ENCODE measurements at places on chromosomes 12 and 14. TPM values are rescaled to one million over a fixed set of nuclear protein-coding genes. Genes with fewer than 3 reads are reported as not detected.

Gene NT5DC3
- 12.3 TPM for total RNA-seq

Gene KLRK1
- total RNA-seq: not detected

Gene ESRRB
- total RNA-seq: 0.09 TPM

Gene DCN
- total RNA-seq: not detected

Gene EIF2S3B
- 0.62 TPM for total RNA-seq

Gene COCH
- 1.2 TPM for total RNA-seq

DNA sequence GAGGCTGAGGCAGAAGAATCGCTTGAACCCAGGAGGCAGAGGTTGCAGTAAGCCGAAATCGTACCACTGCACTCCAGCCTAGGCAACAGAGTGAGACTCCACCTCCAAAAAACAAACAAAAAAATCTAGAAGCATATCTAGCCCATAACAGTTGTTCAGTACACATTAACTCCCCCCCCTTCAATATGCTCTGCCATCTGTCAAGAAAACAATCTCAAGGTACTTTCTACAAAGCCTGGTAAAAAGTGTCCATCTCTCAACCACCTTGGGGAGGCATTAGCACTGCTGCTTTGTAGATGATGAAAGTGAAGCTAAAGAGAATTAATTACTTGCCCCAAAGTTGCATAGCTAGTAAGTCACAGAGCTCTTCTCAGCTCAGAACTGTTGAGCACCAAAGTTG lies 24.9 kb downstream of the LGALS3 start:
- DNase-seq: no peak
- no peak overlapping the region for H3K4me3 ChIP-seq
- H3K36me3 ChIP-seq: peaks cover 44% of the 10 kb centered on the region

DNA sequence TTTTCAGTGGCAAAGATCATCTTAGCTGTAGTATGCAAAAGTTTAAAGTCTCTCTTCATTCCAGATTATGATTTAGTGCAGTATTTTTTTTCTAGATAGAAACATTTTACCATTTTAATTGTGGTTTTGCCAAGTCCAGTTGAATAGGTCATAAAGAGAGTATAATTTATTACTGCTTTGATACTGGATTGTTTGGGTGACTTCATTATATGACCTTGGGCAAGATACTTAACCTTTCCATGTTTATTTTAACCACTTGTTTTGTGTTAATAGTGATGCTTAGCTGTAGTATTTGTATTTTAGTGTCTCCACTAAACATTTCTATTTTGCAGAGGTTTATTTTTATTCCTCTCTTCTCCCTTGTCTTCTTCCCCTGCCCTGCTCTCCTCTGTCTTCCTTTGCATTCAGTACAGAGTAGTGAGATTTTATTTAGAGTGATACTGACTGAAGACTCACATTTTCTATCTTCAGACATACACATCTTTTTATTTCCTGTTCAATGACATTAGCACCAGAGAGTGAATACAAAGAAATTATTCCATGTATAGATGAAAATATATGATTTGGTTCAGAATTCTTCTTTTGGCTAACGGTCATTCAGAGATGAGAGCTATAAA lies 215.2 kb downstream of the ERC1 start:
- H3K27me3 ChIP-seq: no peaks in the 10 kb centered on the region
- H3K4me3 ChIP-seq: no peak overlapping the region
- H3K27ac ChIP-seq: no peak overlapping the region
- peaks cover 9% of the 10 kb centered on the region for H3K4me1 ChIP-seq
- DNase-seq: no peak
- H3K36me3 ChIP-seq: peaks cover 1% of the 10 kb centered on the region

- no peaks in the 10 kb centered on the region for H3K27me3 ChIP-seq
- peak overlapping the region; percentile 47 for H3K27ac ChIP-seq
- DNase-seq: peak; percentile 52
- peaks cover 45% of the 10 kb centered on the region for H3K36me3 ChIP-seq
- H3K4me1 ChIP-seq: peaks cover 10% of the 10 kb centered on the region
Observed at GRCh38 chr12:104083769-104084475, 19.6 kb downstream of the HCFC2 start.

DNA sequence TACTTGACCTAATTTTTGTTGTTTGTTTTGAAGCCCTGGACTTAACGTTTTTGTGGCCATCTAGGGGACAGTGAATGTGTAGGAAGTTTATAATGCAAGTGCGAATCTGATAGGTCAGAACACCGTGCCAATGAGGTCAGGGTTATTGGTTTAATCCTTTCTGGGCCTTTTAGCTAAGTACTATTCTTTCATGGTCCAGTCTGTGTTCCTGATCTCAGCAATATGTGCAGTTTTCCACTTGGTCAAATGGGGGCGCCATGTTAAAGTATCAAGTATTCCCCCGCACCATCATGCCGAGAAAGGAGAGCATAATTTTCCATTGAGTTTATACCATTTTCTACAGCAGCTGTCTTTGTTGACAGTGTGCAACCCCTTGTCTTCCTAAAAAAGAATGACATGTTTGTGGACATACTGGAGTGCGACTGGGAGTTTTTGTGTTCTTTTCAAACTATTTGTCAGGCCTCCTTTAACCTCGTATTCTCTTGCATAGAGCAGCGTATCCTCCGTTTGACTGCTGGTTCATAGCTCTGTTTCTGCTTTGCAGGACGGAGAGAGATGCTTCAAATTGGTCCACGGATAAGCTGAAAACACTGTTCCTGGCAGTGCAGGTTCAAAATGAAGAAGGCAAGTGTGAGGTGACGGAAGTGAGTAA lies 1.3 kb downstream of the AHSA1 start:
- DNase-seq: peak; percentile 91
- peak overlapping the region; percentile 100 for H3K27ac ChIP-seq
- peak overlapping the region; percentile 100 for H3K4me3 ChIP-seq
- peaks cover 52% of the 10 kb centered on the region for H3K36me3 ChIP-seq

DNA sequence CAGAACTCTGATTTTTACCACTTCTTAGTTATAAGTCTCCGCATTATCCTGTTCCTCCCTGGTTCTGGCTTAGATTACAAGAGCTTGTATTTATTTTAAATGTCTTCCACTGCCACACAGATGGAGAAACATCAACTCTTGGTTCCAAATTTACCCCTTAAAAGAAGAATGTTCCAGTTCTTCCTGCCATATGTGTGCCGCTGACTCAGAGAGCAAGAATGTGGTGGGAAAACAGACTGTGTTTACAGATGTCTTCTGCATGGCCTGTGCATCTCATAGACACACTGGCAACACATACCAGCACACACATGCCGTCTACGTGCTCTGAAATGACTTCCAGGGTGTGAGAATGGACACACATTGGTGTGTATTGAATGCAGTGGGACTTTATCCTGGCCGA lies 383.0 kb downstream of the LRIG3 start:
- no peaks in the 10 kb centered on the region for H3K36me3 ChIP-seq
- H3K27me3 ChIP-seq: no peaks in the 10 kb centered on the region
- no peak for DNase-seq

- peaks cover 3% of the 10 kb centered on the region for H3K36me3 ChIP-seq
- no peak overlapping the region for H3K4me3 ChIP-seq
- peaks cover 20% of the 10 kb centered on the region for H3K4me1 ChIP-seq
- H3K27me3 ChIP-seq: peaks cover 2% of the 10 kb centered on the region
Observed at GRCh38 chr14:76904740-76905569, 78.7 kb downstream of the LRRC74A start.

GRCh38 chr12:45879363-45879895 lies 110.9 kb downstream of the SCAF11 start:
- H3K4me1 ChIP-seq: peaks cover 37% of the 10 kb centered on the region
- peak overlapping the region; percentile 83 for H3K27ac ChIP-seq
- H3K36me3 ChIP-seq: peaks cover 67% of the 10 kb centered on the region
- DNase-seq: no peak

DNA sequence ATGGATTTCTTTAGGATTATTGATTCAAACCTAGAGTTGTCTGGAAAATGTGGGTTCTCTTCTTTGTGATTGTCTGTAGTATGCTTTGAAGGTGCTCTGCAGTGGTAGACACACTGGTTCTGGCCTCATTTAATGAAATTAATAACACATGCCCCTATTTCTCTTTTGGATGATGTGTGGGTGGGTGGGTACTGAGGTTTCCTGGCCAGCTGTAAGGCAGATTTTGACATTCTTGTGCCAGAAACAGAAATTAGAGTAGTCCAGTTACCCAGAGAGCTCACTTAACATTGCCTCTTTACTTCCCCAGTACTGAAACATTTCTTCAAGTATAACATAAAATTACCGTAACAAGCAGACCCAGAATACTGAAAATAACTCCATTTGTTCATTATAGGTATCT lies 14.4 kb downstream of the TSFM start:
- no peaks in the 10 kb centered on the region for H3K27me3 ChIP-seq
- H3K4me1 ChIP-seq: peaks cover 5% of the 10 kb centered on the region
- no peak for DNase-seq
- H3K36me3 ChIP-seq: peaks cover 48% of the 10 kb centered on the region

DNA sequence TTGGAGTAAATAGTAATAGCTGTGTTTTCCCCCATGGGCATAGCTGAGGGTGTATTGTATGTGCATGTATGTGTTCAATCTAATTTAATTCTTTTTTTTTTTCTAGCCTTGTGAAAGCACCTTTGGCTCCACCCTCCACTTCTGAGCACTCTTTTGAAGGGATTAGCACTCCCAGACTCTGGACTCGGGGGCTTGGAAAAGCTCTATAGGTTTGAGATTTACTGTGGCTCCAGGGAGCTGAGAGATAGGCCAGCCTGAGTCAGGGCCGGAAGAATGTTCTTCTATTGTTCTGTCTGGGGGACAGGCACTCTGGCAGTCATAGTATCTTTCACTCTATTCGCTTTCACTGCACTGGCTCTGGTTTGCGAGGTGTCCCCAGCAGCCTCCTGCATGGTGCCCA lies 540.0 kb upstream of the TBX3 start:
- no peaks in the 10 kb centered on the region for H3K4me1 ChIP-seq
- no peak overlapping the region for H3K27ac ChIP-seq
- H3K27me3 ChIP-seq: no peaks in the 10 kb centered on the region
- H3K36me3 ChIP-seq: no peaks in the 10 kb centered on the region
- no peak overlapping the region for H3K4me3 ChIP-seq
- DNase-seq: no peak

- peaks cover 9% of the 10 kb centered on the region for H3K4me1 ChIP-seq
- H3K27me3 ChIP-seq: no peaks in the 10 kb centered on the region
- no peak for DNase-seq
- H3K27ac ChIP-seq: peak overlapping the region; percentile 25
- H3K36me3 ChIP-seq: peaks cover 69% of the 10 kb centered on the region
Observed at GRCh38 chr12:117162167-117162539, 28.1 kb downstream of the FBXO21 start.

- no peak overlapping the region for H3K4me3 ChIP-seq
- H3K27ac ChIP-seq: no peak overlapping the region
- H3K4me1 ChIP-seq: no peaks in the 10 kb centered on the region
- H3K27me3 ChIP-seq: peaks cover 14% of the 10 kb centered on the region
Observed at GRCh38 chr12:105995961-105996431, 142.8 kb downstream of the NUAK1 start.

DNA sequence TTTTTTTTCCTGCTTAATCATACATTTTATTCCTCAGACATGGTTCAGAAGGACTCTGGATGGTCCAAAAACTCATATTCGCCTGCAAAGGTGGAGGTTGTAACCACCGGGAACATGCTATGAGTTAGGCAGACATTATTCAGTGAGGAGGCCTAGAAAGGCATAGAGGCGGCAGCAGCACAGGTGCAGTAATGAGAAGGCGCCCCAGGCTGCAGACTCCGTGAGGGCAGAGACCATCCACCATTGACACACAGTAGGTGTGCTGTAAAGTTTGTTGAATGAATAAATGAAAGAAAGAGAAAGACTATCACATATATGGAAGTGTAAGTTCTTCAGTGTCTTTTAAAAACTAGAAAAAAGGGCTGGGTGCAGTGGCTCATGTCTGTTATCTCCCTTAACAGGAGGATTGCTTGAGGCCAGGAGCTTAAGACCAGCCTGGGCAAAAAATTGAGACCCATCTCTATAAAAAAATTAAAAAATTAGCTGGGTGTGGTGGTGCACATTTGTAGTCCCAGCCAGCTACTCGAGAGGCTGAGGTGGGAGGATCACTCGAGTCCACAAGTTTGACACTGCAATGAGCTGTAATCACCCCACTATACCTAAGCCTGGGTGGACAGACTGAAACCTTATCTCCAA lies 34.5 kb upstream of the PTGR2 start:
- no peak for DNase-seq
- no peak overlapping the region for H3K27ac ChIP-seq
- H3K4me3 ChIP-seq: no peak overlapping the region
- peaks cover 2% of the 10 kb centered on the region for H3K4me1 ChIP-seq

GRCh38 chr12:24546661-24547060 lies 402.2 kb downstream of the BCAT1 start:
- H3K27ac ChIP-seq: no peak overlapping the region
- no peak for DNase-seq
- H3K4me3 ChIP-seq: no peak overlapping the region
- H3K27me3 ChIP-seq: no peaks in the 10 kb centered on the region

- DNase-seq: peak; percentile 85
- H3K27me3 ChIP-seq: no peaks in the 10 kb centered on the region
- H3K27ac ChIP-seq: no peak overlapping the region
- H3K36me3 ChIP-seq: no peaks in the 10 kb centered on the region
- no peak overlapping the region for H3K4me3 ChIP-seq
- H3K4me1 ChIP-seq: no peaks in the 10 kb centered on the region
Observed at GRCh38 chr12:130013771-130014484, 110.1 kb upstream of the TMEM132D start.

GRCh38 chr12:55974308-55974730 lies 441 bp downstream of the RAB5B start:
- H3K27ac ChIP-seq: no peak overlapping the region
- no peaks in the 10 kb centered on the region for H3K27me3 ChIP-seq
- peaks cover 30% of the 10 kb centered on the region for H3K4me1 ChIP-seq
- H3K4me3 ChIP-seq: no peak overlapping the region
- peaks cover 24% of the 10 kb centered on the region for H3K36me3 ChIP-seq

DNA sequence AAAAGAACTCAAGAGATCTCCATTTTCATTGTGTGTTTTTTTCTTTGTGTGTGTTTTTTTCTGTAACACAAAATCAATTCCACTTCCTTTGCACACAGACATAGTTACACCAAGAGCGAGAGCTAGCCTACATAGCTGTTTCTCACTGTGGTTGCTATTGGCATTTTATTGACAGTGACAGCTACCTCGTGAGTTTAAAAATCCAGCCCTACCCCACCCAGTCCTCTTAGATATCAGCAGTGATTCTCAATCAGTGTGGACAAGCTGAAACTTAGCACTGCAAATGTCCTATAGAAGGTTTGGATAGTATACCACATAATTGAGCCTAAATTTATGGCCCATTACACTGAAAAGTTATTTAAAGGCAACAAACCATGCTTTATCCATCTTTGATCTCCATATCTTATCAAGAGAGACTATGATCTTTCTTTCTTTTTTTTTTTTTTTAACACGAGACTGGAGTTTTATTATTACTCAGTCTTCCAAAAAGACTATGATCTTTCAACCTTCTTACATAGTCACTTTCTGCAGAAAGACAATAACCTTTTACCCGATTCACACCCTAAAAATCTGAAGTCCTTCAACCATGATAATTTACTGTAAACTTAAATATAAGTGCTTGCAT lies 46.8 kb downstream of the ATP2B1 start:
- no peaks in the 10 kb centered on the region for H3K36me3 ChIP-seq
- no peak for DNase-seq
- no peak overlapping the region for H3K4me3 ChIP-seq
- H3K27me3 ChIP-seq: no peaks in the 10 kb centered on the region
- H3K27ac ChIP-seq: no peak overlapping the region

GRCh38 chr12:120121343-120121742 lies 4.8 kb upstream of the RAB35 start:
- DNase-seq: no peak
- H3K27me3 ChIP-seq: no peaks in the 10 kb centered on the region
- peak overlapping the region; percentile 65 for H3K4me3 ChIP-seq
- peak overlapping the region; percentile 82 for H3K27ac ChIP-seq
- H3K36me3 ChIP-seq: peaks cover 26% of the 10 kb centered on the region

GRCh38 chr12:116159175-116159574 lies 118.3 kb downstream of the MED13L start:
- no peak overlapping the region for H3K4me3 ChIP-seq
- H3K27me3 ChIP-seq: no peaks in the 10 kb centered on the region
- no peak overlapping the region for H3K27ac ChIP-seq
- H3K36me3 ChIP-seq: no peaks in the 10 kb centered on the region
- peaks cover 17% of the 10 kb centered on the region for H3K4me1 ChIP-seq
